ENCODE measurements at places on chromosomes 4 and X.
A peak's percentile ranks its signal among the peaks of the same experiment; 100 is the strongest.

DNA sequence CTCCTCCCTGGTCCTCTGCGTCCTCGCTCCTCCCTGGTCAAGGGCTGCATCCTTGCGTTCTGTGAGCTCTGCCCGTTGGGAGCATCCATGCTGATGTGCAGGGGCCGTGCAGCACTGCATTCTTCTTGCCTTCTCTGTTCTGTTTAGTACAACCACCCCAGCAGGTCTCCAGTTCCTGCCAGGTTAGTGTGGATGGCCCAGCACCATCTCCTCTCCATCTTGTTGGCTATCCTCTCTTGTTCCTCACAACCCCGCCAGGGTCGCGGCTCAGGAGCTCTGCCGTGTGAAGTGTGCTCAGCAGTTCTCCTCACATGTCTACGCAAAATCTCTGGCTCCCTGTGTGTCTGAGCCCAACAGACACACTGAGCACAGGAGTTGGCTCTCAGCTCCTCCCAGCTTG, 10.4 kb upstream of the MAEA start:
- ATAC-seq: no peak

DNA sequence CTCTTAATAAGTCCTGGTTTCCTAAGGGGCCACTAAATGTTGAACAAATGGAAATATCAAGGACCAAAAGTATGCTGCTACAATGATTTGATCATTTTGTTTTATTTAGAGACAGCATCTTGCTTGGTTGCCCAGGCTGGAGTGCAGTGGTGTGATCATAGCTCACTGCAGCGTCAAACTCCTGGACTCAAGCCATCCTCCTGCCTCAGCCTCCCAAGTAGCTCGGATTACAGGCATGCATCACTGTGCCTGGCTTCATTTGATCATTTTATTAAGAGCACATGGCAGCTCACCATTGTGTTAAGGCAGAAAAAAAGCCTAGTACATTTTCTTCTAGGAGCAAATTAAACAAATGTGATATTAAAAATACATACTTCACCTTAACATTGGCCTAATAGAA, 52.7 kb downstream of the DCLK2 start:
- ATAC-seq: no peak

DNA sequence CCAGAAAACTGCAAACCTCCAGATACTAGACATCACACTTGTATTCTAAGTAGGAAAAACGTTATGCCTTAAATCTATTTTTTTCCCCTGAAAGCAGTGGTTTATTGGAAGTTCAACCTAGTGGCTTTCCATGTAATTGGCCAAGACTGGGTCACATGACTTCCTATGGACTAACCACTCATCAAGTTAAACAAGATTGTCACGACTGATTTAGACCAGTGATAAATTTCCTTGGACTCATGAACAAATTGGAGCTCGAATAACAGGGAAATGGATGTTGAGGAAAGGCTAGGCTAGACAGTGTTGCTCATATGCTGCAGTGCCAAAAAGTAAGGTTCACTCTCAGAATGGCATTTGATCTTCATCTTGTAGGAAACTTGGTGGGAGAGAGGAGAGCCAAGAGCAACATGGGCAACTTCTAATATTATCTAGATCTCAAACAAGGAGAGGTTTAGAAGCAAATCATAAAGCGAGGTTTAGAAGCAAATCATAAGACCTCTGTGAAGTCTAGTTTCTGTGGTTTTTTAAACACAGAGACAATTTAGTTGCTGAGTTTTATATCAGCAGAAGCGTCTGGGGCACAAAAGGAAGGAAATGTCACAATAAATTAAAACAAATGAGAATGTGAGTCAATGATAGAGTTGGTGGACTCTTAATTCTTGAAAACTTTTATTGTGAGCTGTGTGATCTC, 165.6 kb upstream of the BOD1L1 start:
- no peak for ATAC-seq

DNA sequence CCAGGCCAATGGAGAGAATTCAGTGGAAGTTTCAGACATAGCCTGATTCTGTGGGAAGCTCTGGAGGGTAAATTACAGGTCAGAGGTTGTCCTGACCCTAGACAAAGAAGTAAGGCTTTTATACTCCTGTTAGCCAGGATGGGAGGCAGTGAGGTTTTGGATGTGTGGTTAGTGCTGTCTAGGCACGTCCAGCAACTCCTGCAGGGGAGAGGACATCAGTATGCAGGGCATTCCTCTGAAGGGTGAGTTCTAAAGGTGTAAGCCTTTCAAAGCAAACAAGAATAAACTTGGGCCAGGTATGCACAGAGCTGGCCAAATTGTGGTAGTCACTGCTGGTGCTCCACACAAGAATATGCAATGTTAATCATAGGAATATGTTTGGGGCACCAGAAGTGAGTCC, 562.5 kb downstream of the CCSER1 start:
- no peak for ATAC-seq

GRCh38 chr4:168655182-168655581, 158.3 kb downstream of the PALLD start:
- ATAC-seq: peak; percentile 27

DNA sequence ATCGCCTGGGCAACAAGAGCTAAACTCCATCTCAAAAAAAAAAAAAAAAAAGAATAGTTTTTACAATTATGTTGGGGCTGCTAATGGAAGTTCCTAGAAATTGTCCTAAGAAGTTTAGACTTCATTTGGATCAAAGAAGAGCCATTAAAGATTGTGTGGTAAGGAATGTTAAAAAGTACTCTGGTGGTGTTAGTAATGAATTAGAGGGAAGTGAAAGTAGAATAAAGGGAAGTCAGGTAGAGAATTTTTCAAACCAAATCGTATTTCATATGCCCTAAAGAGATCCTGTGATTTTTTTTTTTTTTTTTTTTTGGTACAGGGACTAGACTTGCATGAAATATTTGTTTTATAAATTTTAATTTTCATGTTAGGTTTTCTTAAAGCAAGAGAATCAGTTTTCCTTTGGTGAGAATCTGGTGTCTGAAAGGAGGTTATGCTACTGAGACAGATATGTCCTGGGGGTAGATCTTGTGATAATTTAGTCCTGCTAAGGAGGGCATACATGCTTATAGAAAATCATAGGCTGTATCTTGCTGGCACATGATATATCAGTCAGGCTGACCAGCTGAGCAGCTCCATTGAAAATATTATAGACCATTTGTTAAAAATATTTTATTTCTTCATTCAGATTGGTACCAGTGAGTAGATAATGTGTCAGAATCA, 10.7 kb downstream of the SEC24B start:
- ATAC-seq: peak; percentile 74

GRCh38 chr4:113471146-113471860, 290.2 kb downstream of the CAMK2D start:
- ATAC-seq: no peak

GRCh38 chr4:40721730-40722171, 28.0 kb upstream of the NSUN7 start:
- ATAC-seq: peak; percentile 2

DNA sequence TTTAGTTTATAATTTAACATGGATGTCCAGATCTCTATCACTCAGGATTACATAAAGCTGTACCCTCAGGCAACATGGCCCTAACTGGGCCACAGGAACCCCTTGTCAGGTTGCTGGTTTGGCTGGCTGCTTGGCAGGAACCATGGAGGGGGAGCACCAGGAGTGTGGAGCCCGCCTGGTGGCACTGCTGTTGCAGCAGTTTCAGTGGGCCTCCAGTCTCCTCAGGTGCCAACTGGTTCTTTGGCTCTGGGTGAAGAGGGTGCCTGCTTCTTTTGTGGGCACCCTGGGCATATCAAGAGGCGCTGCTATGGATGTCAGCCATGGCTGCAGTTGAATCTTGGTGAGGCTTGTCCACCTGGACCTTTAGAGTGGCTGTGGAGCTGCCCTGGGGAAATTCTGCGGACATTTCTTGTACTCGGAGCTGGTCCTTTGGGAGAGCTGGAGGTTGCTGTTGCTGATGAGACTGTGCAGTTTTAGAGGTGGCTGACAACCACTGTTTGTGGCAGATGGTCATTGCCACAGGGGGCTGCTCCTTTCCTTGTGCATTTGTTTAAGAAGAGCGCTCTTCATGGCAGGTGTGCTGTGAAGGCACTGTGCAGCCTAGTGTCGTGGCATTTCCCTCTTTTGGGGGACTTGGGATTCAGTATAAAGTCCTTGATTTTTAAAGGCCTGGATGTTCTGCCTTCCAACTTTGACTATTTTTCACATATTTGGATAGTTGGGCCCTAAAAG, 10.3 kb upstream of the SMIM14 start:
- ATAC-seq: no peak

DNA sequence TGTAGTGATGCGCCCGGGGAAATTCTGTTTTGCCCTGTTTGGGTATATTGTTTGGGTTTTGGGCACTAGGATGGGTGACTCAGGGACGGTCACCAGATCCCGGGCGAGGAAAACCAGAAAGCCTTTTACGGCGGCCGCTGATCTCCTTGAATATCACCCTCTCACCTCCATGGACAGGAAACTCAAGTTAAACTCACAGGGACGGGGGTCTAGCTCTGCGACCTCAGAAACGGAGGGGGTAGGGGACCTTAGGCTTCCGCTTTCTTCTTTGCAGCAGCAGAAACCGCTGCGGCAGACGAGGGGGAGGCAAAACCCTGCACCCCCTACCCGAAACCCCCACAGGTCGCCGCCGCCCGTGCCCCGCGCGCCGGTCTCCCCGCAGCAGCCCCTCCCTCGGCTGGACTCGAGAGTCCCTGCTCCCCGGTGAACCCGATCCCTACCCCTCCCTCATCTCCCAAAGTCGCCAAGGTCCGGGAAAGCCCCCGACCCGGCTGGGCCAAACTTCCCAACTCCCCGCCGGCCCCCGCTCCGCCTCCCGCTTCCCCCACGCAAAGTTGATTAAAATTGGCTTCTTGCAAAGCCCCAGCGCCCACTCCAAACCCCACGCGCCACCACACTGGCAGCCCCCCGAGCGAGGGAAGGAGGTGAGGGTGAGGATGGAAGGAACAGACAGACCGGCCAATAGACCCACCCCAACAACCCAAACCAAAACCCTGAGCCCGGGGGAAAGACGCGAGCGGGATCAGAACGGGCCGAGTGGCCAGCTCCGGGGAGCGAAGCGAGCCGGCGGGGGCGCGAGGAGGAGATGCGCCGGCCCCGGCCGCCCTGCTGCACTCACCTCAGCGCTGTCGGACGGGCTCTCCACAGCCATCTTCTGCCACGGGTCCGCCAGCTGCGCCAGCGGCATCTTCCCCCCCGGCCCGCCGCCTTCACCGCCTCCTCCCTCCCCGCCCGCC, 705 bp downstream of the RPS6KA3 start:
- ATAC-seq: peak; percentile 44

DNA sequence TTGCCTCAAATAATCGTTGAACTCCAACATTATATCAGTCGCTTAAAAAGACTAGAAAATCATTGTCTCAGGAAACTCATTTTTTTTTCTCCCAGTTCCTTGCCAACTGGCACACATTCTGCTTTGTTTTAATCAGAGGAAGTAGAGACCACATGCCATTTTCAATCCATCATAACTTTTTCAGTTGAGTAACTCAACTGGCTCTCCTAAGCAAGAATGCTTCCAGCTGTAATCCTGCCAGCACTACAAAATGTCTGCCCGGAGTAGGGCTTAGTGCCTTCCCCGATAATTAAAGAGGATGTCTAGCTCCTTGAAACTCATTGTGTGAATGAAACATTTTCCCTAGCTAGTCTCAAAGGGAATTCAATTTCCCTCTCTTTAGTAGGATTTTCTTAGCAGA, 33.0 kb downstream of the FREM3 start:
- ATAC-seq: no peak

- no peak for ATAC-seq
Measured at GRCh38 chr4:174279433-174280155, 3.9 kb downstream of the FBXO8 start.

DNA sequence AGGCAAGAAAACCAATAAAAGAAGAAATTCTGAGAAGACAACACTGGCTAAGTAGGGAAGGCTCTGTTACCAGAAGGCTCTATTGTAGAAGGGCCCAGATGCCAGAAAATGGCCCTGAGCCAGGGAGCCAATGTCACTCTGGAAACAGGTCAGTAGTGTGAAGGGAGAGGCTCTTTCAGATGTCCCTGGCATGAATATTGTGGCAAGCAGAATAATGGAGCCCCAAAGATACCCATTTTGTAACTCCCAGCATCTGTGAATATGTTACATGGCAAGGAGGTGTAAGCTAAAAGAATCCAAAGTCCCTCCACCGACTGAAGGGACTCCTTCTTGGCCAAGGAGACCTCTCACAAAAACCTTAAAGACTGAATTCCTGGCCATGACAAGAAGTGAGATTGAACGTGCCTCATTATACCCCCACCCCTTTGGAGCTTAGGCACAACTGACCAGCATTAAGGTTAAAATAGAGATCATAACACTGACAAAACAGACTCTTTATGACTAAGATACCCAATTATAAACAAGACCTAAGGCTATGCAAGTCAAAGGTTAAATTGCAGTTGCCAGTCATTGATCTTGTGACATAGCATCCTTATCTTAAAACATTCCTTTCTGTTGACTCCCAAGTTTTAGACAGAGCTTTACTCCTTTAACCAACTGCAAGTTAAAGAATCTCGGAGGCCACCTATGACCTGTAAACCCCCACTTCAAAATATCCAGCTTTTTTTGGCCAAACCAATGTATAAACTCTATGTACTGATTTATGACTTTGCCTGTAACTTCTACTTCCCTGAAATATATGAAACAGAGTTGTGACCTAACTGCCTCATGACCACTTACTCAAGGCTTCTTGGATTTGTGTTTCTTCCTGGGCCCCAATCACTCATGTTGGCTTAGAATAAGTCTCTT, 42.2 kb upstream of the SMIM10 start:
- no peak for ATAC-seq

Data from stimulated activated memory B cell treated with anti-CD40 and anti-IgM and Interleukin-4, amounts not matched to agents 10 μg/mL and 1 μg/mL and 100 μg/mL, for 72 hours (primary cell).